ENCODE measurements at places on chromosomes 3 and 15.

DNA sequence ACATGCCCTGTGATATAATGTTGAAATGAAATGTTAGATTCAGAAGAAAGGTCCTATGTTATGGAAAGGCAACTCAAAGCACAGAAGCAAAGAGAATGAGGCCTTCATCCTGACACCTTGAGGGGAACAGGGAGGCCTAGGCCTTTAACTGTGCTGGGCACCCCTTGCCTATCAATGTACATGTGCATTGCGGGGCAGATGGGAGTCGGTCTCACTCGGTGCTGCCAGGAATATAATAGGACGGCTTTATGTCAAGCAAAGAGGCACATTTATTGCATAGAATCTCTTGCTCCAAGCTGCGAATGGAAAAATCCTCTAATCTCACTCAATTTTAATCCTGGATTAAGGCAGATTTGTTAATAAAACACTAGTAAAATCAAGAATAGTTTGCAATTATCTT is 301.0 kb upstream of the SOX14 start:
- no peak for DNase-seq

- peak; percentile 15 for DNase-seq
Observed at GRCh38 chr3:59998058-59998457, 948.2 kb upstream of the CFAP20DC start.

DNA sequence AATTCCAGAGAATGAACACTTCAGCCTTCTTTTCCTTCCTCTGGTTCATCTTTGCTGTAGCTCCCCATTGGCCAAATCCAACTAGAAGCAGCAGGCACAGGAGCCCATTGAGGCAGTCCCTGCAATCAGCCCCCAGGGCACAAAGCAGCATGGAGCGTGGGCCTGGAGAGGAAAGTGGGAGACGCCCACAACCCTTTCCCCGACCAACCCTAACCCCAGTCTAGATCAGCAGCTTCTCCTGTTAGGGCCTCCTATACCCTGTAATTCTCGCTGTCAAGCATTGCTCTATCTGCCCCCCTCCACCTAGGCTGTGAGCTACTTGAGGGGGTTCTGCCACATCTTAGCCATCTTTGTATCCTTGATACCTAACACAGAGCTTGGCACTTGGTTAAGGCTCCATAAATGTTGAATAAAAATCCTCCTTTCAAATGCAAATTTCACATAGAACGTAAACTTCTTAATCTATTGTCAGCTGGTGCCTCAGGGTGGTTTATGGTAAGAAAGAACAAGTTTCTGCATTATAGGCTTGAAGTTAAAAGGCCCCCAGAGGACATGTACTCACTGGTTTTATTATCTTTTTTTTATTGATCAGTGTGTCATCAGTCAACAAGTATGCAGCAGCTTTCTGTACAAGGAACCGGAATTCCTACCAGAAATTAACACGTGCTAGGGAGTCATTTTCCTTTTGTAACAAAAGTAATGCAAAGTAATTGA is 97.9 kb upstream of the PFN2 start:
- no peak for DNase-seq

DNA sequence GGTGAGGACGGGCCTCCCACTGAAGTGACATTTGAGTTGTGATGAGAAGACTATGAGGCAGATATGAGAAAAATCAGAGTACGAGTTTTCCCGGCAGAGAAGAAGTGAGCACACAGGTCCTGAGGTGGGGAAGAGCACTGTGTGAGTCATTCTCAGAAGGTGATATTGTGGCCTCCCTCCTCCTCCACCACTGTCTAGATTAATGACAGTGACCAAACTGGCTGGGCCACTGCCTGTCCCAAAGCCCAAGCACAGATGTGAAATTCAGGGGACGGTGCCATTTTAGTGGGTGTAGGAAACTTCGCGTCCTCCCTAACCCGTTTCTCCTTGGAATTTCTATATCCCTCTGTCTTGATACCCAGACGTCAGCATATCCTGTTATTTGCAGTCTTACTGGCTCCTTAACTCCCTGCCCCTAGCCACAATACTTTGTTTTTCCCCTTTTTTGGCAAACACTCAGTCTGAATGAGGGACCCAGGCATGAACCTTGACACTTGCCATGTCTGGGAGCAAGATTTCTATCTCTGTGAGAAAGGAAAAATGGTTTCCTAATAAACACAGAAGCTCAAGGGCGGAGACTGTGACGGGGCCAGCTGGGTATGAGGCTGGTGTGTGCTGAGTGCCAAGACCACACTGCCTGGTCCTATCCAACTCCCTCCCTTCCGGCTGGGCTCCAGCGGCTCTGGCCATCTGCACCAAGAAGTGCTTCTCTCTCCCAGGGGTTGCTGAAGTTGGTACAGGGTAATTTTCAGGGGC is 15.2 kb downstream of the PRICKLE2 start:
- DNase-seq, result no peak

DNA sequence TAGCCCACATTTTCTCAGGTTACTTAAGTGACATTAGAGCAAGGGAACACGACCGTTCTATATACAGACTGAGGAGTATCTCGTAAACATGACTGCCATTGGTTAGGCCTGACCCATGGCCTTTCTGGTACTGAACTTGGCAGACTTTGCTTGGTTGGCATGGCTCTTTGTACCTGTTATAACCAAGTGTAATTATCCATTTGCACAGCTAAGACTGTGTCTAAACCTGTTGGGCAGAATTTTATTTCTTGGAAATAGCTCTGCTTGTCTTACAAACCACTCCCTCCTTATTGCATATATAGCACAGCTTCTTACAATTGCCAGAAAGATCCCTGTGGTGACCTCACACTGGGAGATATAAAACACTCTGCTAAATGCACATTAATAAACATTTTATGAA is 106.9 kb downstream of the P2RY1 start:
- DNase-seq, result no peak

Measured in NCI-H1092 treated with DMSO at 0.1 percent for 48 hours (cell line).